ENCODE measurements at places on chromosomes 4 and X.
A peak's percentile ranks its signal among the peaks of the same experiment; 100 is the strongest.

GRCh38 chrX:108001218-108001814 is 19.1 kb upstream of the TEX13B start:
- DNase-seq = peak; percentile 15

- DNase-seq = no peak
Observed at GRCh38 chr4:35358001-35358584, 886.2 kb downstream of the ARAP2 start.

GRCh38 chr4:22504922-22505321 is 10.9 kb downstream of the ADGRA3 start:
- no peak for DNase-seq

GRCh38 chr4:25290490-25291067 is 22.0 kb upstream of the ZCCHC4 start:
- no peak for DNase-seq
